Stromal cell of bone marrow (primary cell): ENCODE measurements at places on chromosomes 13 and 19.

- no peak for DNase-seq
These were observed 148.9 kb upstream of the VSTM2B start for GRCh38 chr19:29376855-29377354.

DNA sequence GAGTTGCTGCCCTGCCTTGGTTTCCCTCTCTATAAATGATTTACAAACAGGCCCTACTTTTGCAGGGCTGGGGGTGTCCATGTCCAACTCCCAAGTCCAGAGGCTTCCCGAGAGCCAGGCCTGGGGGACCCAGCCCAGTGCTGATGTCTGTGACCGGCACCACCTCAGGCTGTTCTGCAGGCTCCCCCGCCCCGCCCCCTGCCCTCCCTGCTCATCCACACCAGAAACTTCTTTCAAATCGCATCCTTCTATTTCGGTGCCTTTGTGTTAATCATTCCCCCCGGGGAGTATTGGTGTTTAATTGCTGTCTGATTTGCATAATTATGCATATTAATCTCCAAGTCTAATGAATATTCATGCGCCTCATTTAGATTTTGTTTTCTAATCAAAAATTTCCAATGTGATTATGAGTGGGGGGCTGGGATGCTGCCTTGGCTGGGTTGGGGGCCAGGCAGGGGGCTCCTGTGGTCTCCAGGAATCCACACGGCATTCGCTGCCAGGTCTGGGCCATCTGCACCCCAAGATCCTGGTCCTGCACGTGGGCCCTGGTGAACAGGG lies 19.1 kb downstream of the TCF3 start:
- DNase-seq = no peak

DNA sequence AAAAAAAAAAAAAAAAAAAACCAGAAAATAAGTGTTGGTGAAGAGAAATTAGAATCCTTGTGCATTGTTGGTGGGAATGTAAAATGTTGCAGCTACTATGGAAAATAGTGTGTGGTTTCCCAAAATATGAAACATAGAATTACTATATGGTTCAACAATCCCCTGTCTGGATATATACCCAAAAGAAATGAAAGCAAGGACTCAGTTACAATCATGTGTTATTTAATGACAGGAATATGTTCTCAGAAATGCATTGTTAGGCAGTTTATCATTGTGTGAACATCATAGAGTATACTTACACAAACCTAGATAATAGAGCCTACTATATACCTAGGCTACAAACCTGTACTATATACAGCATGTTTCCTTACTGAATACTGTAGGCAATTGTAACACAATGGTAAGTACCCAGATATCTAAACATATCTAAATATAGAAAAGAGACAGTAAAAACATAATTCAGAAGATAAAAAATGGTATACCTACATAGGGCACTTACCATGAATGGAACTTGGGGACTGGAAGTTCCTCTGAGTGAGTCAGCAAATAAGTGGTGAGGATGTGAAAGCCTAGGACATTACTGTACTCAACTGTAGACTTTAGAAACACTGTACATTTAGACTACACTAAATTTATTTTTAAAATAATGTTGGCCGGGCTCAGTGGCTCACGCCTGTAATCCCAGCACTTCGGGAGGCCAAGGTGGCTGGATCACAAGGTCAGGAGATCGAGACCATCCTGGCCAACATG lies 25.7 kb upstream of the SLC7A1 start:
- DNase-seq = peak; percentile 7

DNA sequence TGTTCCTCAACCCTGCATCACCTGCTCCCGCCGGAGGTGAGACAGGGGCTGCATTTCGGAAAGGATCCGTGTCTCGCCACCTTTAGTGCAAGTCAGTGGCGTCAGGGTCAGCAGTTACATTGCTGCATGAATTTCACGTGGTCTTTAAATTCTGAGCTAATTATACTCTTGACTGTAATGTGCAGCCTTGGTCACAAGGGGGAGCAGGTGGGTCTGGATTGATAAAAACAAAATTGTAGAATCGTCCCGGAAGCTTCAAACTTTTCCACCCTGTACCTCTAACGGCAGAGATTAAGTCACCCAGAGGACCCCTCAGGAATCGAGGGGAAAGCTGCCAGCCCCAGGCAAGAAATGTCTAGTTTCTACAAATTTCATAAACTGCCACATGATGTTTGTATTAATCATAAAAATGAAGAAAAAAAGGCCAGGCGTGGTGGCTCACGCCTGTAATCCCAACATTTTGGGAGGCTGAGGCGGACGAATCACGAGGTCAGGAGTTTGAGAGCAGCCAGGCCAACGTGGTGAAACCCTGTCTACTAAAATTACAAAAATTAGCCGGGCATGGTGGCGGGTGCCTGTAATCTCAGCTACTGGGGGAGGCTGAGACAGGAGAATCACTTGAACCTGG lies 20.2 kb downstream of the BBC3 start:
- peak; percentile 67 for DNase-seq

GRCh38 chr13:28273919-28274318 lies 135.6 kb downstream of the PAN3 start:
- DNase-seq = no peak

GRCh38 chr13:20566468-20566897 lies 474 bp upstream of the IFT88 start:
- peak; percentile 54 for DNase-seq

- no peak for DNase-seq
These were observed 48.3 kb downstream of the EFNB2 start for GRCh38 chr13:106487129-106487528.

DNA sequence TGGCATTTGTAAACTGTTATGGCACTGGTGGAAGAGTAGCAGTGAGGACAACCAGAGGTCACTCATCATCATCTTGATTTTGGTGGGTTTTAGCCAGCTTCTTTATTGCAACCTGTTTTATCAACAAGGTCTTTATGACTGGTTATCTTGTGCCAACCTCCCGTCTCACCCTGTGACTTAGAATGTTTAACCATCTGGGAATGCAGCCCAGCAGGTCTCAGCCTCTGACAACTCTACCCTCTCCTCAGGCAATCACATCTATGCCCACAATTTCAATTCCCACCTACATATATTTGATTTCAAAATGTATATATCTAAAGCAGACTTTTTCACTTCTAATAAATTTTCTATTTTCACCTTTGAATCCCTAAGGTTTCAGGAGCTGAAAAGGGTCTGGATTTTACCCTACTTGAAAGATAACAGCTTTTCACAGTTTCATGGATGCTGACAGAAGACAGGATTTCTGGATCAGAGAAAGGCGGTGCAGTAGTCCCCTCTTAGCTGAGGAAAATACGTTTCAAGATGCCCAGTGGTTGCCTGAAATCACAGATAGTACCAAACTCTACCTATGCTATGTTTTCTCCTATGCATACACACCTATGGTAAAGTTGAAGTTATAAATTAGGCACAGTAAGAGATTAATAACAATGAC lies 1171.8 kb downstream of the DIAPH3 start:
- DNase-seq = no peak

DNA sequence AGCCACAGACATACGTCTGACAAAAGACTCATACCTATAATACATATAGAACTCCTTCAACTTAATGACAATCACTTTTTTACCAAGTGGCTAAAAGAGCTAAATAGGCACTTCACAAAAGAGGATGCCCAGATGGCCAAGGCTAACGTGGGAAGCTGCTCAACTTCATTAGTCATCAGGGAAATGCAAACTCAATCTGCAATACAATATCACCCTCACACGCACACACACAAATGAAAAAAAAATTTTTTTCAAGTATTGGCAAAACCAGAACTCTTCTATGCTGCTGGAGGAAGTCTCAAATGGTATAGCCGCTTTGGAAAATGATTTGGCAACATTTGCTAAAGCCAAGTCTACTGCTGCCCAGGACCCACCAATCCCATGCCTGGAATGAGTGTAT lies 14.6 kb upstream of the DNMT1 start:
- no peak for DNase-seq

- DNase-seq = peak; percentile 88
These were observed 9.3 kb upstream of the SYT5 start for GRCh38 chr19:55189403-55189835.

- DNase-seq = no peak
These were observed 7.3 kb downstream of the PARP4 start for GRCh38 chr13:24505256-24505655.

DNA sequence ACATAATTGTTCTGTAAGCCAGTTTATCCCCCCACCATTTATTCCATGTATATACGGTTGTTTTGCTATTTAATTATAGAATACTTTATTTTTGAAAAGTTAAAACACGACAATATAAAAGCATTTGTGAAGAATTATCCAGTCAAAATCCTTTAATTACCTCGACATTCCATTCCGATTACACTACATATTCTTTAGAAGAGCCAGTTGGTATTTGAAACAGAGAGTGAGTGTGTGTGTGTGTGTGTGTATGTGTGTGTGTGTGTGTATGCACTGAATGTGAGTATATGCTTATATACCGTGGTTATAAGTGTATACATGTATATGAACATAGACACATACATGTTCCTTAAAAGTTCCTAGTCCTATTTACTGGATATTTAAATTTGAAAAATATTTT lies 87.8 kb upstream of the KLF5 start:
- DNase-seq = no peak

DNA sequence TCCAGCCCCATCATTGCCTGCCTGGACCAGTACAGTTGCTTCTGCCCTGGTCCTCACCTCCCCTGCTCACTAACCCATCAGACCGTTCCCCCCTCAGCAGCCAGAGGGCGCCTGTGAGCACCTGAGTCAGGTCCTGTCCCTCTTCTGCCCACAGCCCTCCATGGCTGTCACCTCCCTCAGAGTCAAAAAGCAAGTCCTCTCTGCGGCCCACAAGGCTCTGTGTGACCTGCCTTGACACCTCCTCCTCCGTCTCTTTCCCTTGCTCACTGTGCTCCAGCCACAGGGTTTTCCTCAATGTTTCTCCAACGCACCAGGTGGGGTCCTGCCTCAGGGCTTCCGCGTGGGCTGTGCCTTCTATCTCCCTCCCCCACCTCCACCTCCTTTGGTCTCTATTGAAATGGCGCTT lies 29.4 kb upstream of the PTPRS start:
- DNase-seq = no peak

DNA sequence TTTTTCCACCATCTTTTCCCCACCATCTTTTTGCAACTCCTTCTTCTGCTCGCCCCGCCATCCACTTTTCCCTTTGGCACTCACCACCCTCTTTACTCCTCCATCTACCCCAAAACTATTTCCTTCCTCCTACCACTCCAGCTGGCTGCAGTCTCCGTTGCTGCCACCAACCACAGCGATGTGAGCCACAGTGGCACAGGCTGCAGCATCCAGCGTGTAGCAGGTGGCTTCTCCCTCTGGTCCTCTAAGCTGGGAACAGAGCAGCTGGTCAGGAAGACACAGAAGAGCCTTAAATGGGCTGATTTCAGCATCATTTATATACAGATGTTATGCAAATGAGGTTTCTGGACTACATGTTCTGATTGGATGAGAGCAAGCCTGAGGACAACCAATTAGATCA lies 144.5 kb downstream of the TNFRSF19 start:
- no peak for DNase-seq

- no peak for DNase-seq
These were observed 1034.9 kb downstream of the PCDH9 start for GRCh38 chr13:66195238-66195637.

DNA sequence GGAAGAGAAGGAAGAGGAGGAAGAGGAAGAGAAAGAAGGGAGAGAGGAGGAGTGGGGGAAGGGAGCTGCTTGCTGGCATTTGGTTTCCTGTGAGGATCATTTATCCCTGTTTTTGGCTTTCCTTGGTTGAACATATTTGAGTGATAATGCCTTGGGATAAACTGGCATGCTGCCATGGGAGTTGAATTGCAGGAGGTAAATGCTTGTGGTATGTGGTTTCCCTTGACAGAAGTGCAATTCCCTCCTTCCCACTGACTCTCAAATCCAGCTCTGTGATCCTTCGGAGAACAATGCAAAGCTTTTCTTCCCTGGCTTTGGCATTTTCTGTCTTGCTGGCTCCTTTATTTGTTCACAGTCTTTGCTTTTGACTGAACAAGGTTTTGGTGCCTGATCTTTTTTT lies 27.2 kb upstream of the CBY2 start:
- DNase-seq = peak; percentile 60

DNA sequence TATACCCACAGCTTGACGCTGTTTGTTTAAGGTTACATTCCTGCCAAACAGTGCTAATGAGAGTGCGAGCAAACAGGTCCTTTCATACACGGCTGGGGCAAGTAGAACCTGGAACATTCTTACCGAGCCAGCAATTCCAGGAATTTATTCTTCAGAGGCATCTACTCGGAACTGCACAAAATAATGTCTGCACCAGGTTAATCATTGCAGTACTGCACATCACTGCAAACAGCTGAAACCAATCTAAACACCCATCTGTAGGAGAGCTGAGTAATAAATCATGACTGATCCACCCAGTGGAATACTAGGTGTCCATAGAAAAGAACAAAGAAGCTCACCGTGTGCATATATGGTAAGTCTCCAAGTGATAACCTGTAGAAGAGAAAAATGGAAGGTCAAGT lies 1.2 kb upstream of the ZNF579 start:
- DNase-seq = no peak
